ENCODE measurements at places on chromosomes 13 and 19. TPM values are rescaled to one million over a fixed set of nuclear protein-coding genes. Genes with fewer than 3 reads are reported as not detected.

DNA sequence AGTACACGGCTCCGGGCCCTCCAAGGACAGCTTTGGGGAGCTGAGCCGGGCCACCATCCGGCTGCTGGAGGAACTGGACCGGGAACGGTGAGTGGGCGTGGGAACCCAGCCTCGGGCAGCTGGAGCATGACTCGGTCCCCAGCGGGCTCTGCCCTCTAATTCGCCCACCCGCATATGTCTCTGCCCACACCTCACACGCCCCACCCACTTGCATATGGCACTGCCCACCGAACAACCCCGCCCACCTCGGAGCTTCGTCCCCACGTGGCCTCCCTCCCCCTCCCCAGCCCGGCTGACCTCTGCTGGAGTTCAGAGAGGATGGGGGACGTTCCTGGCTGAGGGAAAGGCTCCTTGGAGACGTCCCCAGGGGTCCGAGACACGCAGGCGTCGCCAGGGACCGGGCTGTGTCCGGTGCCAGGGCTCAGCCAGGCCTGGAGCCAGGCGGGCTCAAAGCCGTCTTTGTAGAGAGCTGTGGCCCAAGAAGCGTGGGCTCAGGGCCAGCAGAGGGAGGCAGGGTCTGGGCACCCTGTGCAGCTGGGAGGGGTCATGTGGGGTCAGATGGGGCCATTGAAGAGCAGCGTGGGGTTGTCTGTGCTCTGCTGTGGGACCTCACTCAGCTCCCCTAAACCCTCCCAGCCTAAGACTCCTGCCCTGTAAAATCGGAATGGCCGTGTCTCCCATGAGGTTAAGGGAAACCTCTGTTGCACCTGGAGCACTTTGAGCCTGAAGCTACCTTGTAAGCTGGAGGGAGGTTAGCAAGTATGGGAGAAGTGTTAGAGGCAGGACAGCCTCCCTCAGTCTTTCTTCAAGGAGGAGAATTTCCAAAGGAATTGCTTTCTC lies 3.8 kb downstream of the APC2 start:
- no peak for DNase-seq

DNA sequence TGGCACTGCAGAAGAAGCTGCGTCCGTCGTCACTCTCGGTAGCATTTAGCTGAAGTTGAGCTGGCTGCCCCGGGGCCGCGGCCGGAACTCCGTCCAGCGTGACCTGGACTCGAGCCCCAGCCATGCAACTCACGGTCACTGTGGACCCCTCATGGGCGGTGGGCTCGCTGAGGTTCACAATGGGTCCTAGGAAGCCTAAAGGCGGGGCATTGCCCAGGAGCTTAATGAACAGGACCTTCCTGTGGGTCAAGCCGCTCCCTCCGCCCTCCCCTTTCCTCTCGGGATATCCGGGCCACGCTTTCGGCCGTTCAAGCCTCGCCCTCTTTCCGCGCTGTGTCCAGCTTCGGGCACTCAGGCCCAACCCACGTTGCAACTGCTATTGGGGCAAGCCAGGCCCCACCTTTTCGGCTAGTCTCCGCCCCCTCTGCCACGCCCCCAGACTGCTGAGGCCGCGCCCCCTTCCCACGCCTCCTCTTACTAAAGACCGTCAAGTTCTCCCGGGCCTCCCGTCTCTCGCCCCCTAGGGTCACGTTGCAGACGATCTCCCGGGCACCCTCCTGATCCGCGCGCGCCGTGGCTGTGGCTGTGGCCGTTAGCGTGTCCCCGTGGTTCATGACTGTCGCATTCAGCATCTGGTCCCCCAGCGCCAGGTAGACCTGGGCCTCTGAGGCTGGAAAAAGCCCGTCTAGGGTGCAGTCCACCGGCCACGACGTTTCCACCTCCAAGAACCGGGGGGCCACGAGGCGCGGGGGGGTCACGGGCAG lies 1.4 kb upstream of the RAVER1 start:
- DNase-seq, result peak; percentile 93

DNA sequence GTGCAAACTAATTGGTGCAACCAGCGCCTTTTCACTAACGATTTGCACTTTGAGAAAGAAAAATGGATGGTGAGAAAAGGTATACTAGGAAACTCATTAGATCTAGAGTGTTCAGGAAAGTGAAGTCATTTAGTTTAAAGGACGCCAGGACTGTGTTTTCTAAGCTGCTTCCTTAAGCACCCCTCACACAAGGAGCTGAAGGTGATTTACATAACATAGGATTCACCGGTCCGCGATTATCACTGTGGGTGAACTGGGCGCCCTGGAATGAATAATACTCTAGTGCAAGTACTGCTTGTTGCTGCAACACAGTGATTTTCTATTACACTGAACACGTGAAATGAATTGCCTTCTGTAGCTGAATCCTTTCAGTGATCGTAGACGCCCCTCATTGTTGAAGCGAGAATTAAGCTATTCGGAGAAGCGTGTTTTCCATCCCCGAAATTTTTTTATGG lies 2.6 kb upstream of the MAB21L1 start:
- no peak for DNase-seq

- DNase-seq, result no peak
Measured at GRCh38 chr13:98879957-98880356, 97.9 kb downstream of the DOCK9 start.

GRCh38 chr13:27522847-27523246 lies 72.5 kb upstream of the MTIF3 start:
- DNase-seq, result no peak

- DNase-seq, result no peak
Measured at GRCh38 chr19:11833541-11833940, 15.0 kb upstream of the ZNF439 start.

DNA sequence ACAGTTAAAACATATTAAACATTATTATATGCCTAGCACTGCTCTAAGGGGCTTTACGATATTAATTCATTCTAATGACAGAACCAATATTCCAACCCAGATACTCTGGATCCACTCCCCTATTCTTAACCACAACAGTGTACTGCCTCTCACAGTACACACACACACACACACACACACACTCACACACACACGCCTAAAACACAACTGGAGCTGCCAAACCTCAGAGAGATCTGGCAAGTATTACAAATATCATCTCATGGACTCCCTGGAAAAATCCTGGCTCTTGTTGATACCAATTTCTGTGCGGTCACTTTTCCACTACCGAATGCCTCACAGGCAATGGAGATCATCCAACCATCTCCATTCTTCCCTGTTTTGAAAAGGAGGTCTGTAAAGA lies 1.3 kb downstream of the ZNF780A start:
- peak; percentile 88 for DNase-seq

DNA sequence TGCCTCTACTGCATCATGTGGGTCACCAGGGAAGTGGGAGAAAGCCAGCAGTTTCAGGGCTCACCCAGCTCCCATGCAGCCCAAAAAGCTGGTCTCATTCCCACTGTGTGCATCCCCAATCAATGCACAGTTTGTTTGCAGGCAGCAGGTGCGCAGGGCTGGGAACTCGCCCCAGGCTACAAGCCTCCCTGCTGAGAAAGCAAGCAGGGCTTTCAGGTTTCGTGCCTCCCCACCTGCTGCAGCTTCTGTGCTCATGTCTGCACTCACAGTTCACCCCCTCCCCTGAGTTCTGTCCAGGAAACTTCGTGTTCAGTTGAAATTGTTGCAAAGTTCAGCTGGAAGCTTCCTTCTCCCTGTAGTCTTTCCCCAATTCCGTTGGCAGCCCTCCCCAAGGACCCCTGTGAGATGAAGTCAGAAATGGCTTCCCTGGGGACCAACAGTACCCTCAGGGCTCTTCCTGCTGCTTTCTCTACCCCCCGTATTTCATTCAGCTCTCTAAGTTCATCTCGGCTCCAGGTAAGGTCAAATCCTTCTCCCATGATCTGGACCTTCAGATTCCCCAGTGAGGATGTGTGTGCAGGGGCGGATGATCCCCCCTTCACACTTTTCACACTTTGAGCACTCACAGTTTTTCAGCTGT lies 10.3 kb upstream of the KLK3 start:
- no peak for DNase-seq

- DNase-seq, result no peak
Measured at GRCh38 chr13:58843567-58843966, 1212.0 kb downstream of the PCDH17 start.

DNA sequence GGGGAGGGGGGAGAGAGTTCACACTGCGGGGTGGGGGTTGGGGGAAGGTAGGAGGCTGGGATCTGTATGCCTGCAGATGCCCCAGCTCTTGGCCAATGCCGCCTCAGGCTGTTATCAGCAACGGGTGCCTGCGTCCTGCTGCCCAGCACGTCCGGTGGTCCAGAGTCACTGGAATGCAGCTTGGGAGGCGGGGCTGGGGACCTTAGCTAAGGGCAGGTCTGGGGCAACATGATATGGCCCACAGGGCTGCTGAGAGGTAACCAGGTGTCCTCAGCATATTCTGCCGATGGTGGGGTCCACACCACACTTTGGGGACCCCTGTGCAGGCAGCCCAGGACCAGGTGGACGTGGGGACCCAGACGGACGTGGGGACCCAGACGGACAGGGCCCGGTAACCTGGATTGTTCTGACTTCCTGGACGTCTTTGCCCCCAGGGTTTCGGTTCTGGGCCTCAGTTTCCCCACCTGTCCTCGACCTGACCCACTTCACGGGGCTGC lies 668 bp upstream of the ARHGAP45 start:
- no peak for DNase-seq

- no peak for DNase-seq
Measured at GRCh38 chr13:103759361-103759760, 693.1 kb upstream of the SLC10A2 start.

DNA sequence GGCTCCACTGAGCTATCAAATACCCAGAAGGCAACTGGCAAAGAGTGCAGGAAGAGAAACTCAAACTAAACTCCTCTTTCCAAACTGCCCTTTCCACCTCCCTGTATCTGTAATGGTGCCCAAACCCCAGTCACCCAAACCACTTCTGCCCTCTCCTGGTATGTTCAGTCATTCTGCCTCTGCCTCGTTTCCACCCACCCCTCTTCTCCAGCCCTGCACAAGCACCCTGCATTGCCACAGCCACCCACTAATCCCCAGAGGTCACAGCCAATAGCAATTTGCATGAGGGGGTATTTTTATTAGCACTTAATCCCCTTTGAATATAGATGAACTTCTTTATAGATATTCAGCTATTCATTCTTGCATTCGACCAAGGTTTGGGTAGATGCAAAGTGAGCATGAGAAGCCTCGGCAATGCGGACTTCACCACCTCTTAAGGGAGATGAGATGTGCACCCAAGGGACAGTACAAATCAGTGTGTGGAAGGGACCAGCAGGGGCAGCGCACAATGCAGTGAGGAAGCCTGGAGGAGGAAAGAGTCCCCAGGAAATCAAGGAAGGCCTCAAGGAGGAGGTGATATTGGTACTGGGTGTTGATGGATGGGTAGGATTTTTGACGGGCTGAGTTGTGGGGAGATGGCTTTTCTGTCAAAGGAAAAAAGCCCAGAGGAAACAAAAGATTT lies 12.4 kb downstream of the TMEM272 start:
- peak; percentile 52 for DNase-seq

DNA sequence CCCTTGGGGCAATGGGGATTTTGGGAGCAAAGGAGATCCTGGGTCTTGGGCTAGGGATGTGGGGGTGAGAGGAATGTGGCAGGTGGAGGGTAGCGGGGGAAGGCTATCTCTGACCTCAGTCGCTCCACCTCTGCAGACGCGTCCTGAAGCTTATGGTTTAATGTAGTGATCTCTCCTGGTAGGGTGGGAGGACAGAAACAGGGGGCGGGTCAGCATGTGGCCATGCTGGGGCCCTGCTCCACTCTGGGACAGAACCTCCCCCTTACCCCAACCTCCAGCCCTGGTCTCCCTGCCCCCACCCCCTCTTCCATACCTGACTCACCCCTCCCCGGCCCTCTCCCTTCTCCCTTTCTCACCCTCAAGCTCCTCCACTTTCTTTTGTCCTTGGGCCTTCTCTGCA lies 1.4 kb downstream of the BST2 start:
- DNase-seq, result no peak

DNA sequence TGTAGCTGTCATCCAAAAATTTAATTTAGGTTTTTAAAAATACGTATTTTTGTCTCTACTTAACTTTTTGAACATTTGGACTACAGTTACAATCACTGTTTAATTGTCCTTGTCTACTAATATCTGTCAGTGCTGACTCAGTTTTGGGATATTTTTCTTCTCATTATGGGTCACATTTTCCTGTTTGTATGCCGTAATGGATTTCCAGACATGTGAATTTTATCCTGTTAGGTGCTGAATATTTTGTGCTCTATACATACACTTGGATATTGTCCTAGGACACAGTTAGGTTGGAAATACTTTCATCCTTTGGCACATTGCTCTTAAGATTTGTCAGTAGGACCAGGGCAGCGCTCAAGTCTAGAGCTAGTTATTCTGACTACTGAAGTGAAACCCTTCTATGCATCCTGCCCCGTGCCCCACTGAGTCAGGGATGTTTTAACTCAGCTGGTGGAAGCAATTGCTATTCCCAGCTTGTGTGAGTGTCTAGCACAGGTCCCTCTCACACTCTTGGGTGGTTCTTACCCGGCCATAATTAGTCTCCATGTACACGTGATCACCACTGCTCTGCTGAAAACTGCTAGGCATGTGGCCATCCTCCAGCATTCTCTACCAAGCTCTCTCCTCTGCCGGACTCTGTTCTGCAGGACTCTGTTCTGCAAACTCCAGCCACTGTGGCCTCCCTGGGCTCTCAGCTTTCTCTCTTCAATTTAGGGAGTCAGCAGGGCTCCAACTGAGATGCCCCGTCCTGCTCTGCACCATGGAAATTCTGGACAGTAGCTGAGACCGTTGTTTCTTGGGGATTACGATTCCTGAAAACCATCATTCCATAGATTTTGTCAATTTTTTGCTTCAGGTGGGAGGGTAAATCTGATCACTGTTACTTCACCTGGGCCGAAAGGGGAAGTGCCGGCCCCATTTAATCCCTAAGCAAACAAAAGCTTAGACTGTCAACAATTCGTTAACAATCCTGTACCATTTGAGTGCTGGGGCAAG lies 11.1 kb downstream of the PROZ start:
- DNase-seq, result no peak

GRCh38 chr13:86601351-86601750 lies 802.1 kb upstream of the SLITRK6 start:
- peak; percentile 1 for DNase-seq

GRCh38 chr19:36837906-36838783 lies at the start of gene ZNF790:
Gene ZNF790 (minus strand): TSS chr19:36838387. CDS start chr19:36825619, 12,768 bp downstream.
- peak; percentile 94 for DNase-seq

- peak; percentile 78 for DNase-seq
Measured at GRCh38 chr13:42047561-42048341, 697 bp upstream of the DGKH start.

- peak; percentile 92 for DNase-seq
Measured at GRCh38 chr19:11159598-11160439, 4.2 kb upstream of the SPC24 start.

The ZNF708 gene
- total RNA-seq, result 15.9 TPM

The PRR12 gene
- 3.2 TPM for total RNA-seq

The SLC7A9 gene
- total RNA-seq, result not detected

The PSG7 gene
- total RNA-seq, result not detected

The PGLYRP1 gene
- not detected for total RNA-seq

The POLR2I gene
- 33.2 TPM for total RNA-seq

The ZNF558 gene
- 25.3 TPM for total RNA-seq

The PEAK3 gene
- not detected for total RNA-seq

The IGFLR1 gene
- 1.3 TPM for total RNA-seq

The MAP4K1 gene
- 0.57 TPM for total RNA-seq

The LACC1 gene
- total RNA-seq, result 22.9 TPM

The ACP7 gene
- 0.45 TPM for total RNA-seq

The MTIF3 gene
- 86.5 TPM for total RNA-seq

The MYO16 gene
- total RNA-seq, result 0.16 TPM

The UNC13A gene
- 0.49 TPM for total RNA-seq

Measured in fibroblast of the aortic adventitia (primary cell).